ENCODE measurements at places on chromosomes 3 and 15. TPM values are rescaled to one million over a fixed set of nuclear protein-coding genes. Genes with fewer than 3 reads are reported as not detected.

- H3K4me1 ChIP-seq, result no peaks in the 10 kb centered on the region
- no peaks in the 10 kb centered on the region for H3K36me3 ChIP-seq
- H3K27ac ChIP-seq, result no peak overlapping the region
- H3K27me3 ChIP-seq, result no peaks in the 10 kb centered on the region
- no peak overlapping the region for H3K4me3 ChIP-seq
Measured at GRCh38 chr15:60733196-60733595, 254.3 kb upstream of the ICE2 start.

- no peaks in the 10 kb centered on the region for H3K4me1 ChIP-seq
- peak; percentile 40 for DNase-seq
- H3K36me3 ChIP-seq, result no peaks in the 10 kb centered on the region
- H3K27ac ChIP-seq, result peak overlapping the region; percentile 41
Measured at GRCh38 chr15:51621936-51622603, 501 bp downstream of the DMXL2 start.

GRCh38 chr3:138032567-138032966 is 22.6 kb downstream of the CLDN18 start:
- H3K4me1 ChIP-seq, result no peaks in the 10 kb centered on the region
- H3K36me3 ChIP-seq, result no peaks in the 10 kb centered on the region
- no peaks in the 10 kb centered on the region for H3K27me3 ChIP-seq
- no peak overlapping the region for H3K27ac ChIP-seq
- DNase-seq, result no peak

DNA sequence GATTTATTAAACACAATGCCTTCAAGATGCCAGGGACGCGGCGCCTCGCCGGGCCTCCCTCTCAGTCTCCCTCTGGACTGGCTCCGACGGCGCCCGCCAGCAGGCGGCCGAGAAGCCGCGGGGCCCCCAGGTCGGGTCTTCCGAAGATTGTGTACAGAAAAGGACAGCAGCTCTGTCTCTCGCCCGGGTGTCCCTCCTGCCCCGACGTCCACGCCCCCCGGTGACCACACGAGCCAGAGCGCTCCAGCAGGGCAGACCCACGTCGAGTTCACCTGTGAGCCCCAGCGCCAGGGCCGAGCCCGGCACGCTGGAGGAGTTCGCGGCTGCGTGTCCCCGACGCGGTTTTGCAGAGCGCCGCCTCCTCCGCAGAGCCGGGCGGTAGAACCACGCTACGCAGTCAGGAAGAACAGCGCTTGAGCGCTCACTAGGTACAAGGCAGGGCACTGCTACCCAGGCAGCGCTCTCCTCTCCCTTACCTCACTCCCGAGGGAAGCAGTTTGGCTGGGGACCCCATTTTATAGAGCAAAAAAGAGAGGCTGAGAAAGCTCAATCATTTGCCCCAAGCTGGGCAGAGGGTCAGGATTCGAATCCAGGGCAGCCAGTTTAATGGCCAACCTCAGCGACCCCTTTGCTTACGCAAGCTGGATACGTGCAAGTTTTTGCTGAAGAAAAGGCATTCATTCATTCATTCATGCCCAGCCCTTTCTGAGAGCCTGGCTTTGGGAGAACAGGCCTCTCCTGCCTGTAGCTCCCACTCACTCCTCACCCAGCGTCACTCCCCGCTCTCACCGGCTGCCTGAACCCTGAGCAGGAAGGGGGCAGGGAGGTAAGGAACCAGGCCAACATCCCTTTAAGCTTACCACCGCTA is 3.0 kb upstream of the TLE3 start:
- peaks cover 13% of the 10 kb centered on the region for H3K4me1 ChIP-seq
- DNase-seq, result peak; percentile 76
- no peaks in the 10 kb centered on the region for H3K36me3 ChIP-seq
- H3K27me3 ChIP-seq, result no peaks in the 10 kb centered on the region
- peak overlapping the region; percentile 23 for H3K27ac ChIP-seq

GRCh38 chr15:90259524-90259923 is 5.9 kb upstream of the NGRN start:
- no peaks in the 10 kb centered on the region for H3K4me1 ChIP-seq
- H3K4me3 ChIP-seq, result no peak overlapping the region
- no peak overlapping the region for H3K27ac ChIP-seq
- no peaks in the 10 kb centered on the region for H3K36me3 ChIP-seq
- DNase-seq, result no peak

GRCh38 chr3:115658337-115659181 is 35.2 kb downstream of the GAP43 start:
- no peaks in the 10 kb centered on the region for H3K4me1 ChIP-seq
- no peaks in the 10 kb centered on the region for H3K27me3 ChIP-seq
- peak overlapping the region; percentile 65 for H3K4me3 ChIP-seq
- H3K27ac ChIP-seq, result peak overlapping the region; percentile 61

- no peaks in the 10 kb centered on the region for H3K4me1 ChIP-seq
- H3K27ac ChIP-seq, result no peak overlapping the region
- H3K36me3 ChIP-seq, result no peaks in the 10 kb centered on the region
- no peak for DNase-seq
Measured at GRCh38 chr15:99603828-99604227, 38.0 kb downstream of the MEF2A start.

GRCh38 chr15:47607695-47608094 is 109.6 kb upstream of the SEMA6D start:
- no peaks in the 10 kb centered on the region for H3K36me3 ChIP-seq
- no peaks in the 10 kb centered on the region for H3K4me1 ChIP-seq
- no peak overlapping the region for H3K27ac ChIP-seq
- no peak for DNase-seq
- no peak overlapping the region for H3K4me3 ChIP-seq

DNA sequence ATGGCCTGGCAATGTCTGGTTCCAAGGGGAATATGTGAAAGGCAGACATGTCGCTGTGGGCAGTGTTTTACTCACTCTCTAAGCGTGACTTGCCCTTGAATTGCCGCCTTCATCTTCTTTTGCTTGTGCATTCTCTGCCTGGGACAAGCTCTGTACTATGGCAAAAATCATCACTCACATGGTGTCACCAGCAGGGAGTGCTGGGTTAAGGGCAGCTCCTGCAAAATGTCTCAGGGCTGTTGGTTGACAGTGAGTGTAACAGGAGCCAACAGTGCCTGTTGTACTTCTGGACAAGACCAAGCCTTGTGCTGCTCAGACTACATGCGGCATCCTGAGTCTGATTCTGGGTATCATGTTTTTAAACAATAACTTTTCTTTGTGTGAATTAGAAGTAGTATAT is 45.3 kb upstream of the KY start:
- no peak for DNase-seq
- no peaks in the 10 kb centered on the region for H3K36me3 ChIP-seq
- H3K27ac ChIP-seq, result no peak overlapping the region
- H3K4me3 ChIP-seq, result no peak overlapping the region

- H3K4me1 ChIP-seq, result no peaks in the 10 kb centered on the region
- no peak overlapping the region for H3K27ac ChIP-seq
- no peak overlapping the region for H3K4me3 ChIP-seq
- no peaks in the 10 kb centered on the region for H3K27me3 ChIP-seq
- H3K36me3 ChIP-seq, result no peaks in the 10 kb centered on the region
Measured at GRCh38 chr3:174198199-174198598, 660.9 kb upstream of the NAALADL2 start.

DNA sequence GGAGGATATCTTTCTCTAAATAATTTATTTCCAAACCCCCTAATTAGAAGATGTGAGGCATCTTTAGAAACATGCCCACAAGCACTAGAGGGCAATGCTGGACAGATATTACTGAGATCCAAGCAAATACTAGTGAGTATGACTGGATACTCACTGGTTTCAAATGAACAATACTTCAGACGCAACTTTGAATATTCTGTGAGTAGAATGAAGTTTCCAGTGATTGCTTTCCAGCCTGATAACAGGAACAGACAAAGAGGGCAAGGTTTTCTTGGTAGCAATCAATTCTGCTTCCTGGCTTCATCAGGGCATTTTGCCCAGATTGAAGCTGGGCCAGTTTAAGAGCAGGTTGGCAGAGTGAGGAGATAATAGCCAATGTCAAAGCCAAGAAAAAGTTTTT is 442.6 kb upstream of the PDZRN3 start:
- H3K27ac ChIP-seq, result no peak overlapping the region
- H3K4me3 ChIP-seq, result no peak overlapping the region

Gene WDR49
- 0.02 TPM for polyA plus RNA-seq

Gene FBLN2
- 4.4 TPM for polyA plus RNA-seq

Gene PROS1
- polyA plus RNA-seq, result 6.4 TPM

Gene DZIP1L
- polyA plus RNA-seq, result 19.3 TPM

Gene B3GALNT1
- polyA plus RNA-seq, result 5.7 TPM

Gene ANKUB1
- not detected for polyA plus RNA-seq
